Pancreas (tissue), 10 donors: ENCODE measurements at places on chromosomes 1 and 21.

GRCh38 chr1:25581764-25582163, 34.8 kb upstream of the MAN1C1 start:
- no peak for DNase-seq

DNA sequence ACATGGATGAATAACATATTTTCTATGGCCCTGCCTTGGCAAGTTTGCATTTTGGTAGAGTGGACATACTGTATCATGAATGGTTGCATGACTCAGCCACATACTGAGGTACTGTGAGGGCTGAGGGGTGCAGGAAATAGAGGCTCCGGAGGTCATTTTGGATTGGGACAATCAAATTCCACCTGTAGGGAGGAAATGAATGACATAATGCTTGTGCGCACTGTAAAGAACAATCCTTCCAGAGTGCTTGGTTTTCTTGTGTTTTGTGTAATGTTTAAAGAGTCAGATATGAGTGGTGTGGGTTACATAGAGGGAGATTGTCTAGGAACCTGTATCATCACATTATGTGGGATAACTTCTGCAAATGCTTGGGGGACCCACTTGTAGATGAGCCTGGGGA, 329.9 kb upstream of the PROX1 start:
- DNase-seq, result no peak

DNA sequence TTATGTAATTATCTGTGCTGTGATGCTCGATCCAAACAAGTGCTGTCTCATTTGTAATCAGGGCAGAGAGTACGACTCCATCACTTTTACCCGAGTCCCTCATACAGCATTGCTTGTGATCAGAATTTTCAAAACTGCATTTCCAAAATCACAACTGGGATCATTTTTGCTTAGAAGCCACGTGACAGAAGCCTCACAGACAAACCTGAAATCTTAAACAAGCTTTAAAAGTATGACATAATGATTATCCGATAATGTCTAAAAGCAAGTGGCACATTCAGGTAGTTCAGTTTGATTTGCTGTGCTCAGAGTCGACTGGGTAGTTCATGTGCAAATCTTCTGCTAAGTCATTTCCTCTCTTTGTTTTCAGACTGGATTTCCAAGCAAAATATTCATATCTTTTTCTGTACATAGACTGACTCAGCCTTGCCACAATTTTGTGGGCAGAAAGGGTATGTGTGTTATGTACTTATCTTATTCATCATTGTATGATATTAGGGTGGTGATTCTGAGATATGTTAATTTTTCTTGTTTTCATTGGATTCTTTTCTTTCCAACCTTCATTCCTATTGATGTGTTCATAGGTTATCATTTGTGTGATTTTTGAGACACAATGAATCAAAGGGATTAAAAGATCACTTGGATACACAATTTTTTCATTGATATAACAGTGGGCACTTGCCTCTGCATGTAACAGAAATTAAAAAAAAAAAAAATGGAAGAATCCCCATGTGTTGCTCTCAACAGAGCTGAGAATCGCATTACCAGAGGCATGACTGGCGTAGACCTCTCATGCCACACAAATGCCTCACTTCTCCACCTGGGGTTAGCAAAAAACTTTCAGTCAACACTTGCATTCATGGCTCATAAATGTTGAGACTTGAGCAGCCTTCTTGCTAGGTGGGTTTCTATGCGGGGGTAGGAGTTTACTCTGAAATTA, 355.7 kb downstream of the LTN1 start:
- DNase-seq, result no peak

GRCh38 chr1:184019506-184019905, 18.0 kb downstream of the COLGALT2 start:
- no peak for DNase-seq

GRCh38 chr1:37438869-37439343, 35.5 kb upstream of the ZC3H12A start:
- DNase-seq, result no peak

DNA sequence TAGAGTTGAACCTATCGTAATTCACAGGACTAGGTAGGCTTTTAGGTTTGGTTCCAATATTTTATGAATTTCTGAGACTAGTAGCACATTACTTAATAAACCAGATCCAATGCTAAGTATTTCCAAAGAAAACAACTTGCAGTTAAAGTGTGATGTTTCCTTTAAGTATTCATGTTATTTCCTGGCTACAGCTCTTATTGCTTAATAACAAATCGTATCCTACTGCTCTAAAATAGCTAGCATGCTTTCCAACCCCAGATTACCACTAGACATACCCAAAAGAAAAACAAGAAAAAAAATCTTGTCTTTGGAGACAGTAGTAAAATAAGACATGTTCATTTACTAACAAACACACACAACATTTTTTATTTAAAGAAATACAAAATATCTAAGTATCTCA, 898 bp downstream of the KRTAP27-1 start:
- no peak for DNase-seq

- no peak for DNase-seq
Measured at GRCh38 chr1:46117810-46118494, 14.5 kb downstream of the PIK3R3 start.

- no peak for DNase-seq
Measured at GRCh38 chr1:207251066-207251465, 70.4 kb upstream of the CD55 start.

DNA sequence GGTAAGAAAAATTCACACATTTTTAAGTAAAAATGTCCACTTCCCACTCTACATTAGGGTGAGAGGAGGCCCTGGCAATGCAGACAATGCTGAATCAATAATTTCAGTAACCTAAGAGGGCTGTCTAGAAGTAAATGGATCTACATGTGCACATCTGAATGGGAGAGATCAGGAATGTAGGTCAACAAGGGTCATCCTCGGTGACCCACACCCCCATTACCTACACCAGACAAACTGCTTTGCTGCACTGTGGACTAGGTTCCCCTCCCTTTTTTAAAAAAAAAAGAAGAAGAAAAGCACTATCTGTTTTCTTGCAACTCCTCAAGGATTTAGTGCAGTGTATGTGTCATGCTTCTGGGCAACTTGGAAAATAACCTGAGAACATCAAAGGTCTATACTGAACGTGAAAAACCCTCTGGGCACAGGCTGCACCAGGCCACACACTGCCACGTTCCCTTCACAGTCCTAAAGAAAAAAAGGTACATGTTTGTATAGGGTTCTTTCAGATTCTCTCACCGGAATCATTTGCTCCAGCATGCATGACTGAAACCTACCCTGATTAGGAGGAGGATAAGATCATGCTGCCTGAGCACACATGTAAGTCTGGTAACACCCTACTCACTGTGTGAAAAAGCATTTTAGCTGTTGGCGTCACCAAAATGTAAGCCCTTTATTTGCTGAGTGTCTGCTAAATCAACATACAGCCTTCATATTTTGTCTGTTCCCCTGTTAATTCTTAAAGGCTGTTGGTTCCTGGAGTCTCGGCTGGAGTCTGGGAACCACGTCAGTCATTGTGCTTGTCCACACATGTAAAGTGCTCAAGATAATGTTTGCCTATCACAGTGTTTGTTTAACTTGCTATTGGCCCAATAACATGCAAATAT, 341.0 kb downstream of the SMYD3 start:
- no peak for DNase-seq

GRCh38 chr1:111474106-111474505, 322 bp downstream of the C1orf162 start:
- no peak for DNase-seq

DNA sequence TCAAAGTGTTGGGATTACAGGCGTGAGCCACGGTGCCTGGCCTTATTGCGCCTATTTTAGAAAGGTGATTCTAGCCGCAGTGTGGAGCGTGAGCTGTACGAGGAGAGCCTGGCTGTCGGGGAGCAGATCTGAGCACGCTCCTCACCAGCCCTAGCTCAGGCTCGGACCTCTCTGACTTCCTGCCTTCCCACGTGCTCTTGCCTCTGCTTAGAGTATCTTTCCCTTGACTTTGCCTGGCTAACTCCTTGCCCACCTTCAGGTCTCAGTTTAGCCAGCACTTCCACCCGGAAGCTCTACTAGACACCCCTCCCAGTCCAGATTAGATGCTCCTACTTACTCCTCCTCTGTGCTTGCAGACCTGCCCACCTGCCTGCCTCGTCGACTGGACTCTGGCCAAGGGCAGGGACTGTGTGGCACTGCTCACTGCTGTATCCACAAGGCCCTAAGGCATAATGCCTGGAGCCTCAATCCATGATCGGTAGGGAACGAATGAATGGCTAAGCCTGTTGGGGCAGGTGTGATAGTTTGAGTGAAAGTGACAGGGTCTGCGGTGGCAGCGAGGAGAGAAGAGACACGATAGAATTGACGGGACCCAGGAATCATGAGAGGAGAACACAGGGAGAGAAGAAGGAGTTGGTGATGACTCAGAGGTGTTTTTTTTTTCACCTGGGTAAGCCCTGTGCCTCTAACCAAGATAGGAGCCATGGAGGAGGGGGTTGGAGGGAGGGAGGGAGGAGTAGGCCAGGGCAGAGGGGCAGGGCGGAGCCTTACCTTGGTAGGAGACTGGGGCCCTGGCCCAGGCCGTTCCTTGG, 28.1 kb upstream of the WASF2 start:
- no peak for DNase-seq

DNA sequence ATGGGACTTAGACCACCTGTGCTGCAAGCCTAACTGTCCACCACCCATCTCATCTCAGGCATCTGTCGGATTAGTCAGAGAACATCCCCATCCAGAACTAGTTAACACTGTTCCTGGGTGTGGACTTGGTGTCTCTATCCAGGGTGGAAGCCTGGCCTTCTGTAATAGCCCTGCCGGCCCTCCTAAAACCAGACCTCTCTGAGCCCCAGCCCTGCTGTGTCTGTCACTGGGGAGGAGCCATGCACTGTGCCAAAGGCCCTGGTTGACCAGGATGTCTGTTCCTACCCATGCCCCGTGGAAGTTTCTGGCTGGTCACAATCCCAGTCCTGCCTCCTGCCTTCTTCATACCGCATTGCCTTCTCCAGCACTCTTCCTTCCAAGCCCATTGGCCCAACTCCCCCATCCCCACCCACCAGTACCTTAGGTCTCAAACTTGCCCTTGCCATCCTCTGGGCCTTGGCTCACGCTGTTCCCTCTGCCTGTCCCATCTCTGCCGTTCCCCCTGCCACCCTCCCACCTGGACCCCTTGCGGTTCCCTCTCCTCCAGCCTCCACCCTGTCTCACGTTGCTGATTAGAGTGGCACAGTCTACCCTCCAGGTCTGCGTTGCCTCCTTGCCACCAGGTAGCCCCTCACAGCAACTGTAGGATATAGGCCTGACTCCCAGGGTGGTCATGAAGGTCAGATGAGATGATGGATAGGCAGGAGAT, 105.6 kb downstream of the EPHB2 start:
- DNase-seq, result no peak

DNA sequence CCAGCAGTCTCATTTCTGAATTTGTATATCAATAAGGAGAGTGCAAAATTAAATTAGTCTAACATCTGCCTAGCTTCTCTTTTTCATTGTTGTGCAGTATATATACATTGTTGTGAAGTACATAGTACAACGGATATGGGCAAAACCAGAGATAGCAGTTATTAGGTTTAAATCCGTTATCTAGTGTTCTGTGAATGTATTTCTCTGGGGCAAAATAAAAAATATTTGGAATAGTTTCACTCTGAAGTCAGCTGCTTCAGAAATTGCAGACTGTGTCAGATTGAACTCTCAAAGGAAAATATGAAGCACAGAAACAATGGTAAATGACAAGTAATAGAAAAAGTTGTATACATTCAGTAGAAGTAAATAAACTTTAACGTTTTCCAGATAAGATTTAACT, 836.5 kb upstream of the CXADR start:
- no peak for DNase-seq

- no peak for DNase-seq
Measured at GRCh38 chr21:39137248-39138178, 45.7 kb downstream of the PSMG1 start.

GRCh38 chr1:232904131-232904530, 46.3 kb upstream of the NTPCR start:
- no peak for DNase-seq

DNA sequence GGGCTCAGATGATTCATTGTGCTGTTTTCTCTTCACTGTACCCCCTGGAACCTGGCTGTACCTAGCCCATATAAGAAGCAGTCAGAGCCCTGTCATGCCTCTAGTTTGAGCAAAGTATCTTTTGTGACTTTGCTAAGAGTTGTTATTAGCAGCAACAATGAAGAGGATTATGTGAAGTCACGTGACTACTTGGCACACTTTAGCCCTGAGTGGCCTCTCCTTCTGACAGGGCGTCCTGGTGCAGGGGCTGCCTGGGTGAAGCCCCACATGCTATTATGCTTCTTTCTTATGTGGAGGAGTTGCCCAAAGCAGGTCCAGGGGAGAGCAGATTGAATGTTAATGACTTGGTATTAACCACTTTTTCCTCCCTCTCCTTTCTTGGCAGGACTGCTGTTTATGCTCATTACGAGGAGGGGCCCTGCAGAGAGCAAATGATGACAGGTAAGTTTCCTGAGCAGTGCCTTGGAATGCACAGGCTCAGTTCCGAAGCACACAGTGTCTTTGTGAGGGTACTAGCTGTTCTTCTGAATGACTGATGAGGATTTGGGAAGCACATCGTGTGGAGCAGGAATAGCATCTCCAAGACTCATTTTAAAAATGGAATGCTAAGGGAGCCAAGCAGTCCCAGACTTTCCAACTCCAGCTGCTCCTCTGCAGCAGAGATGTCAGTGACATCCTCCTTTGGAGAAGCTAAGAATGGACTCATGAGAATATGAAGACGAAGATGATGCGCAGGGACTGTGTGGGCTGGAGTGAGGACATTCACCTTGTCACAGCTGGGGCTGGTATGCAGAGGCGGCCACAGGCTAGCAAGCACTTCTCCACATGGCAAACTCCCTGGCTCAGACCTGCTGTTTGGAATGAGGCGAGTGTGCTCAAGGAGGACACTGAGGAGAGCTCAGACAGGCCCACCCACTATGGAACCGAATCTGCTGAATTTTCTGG, 15.2 kb upstream of the ST3GAL3 start:
- DNase-seq, result no peak

GRCh38 chr21:18677632-18678031, 274.0 kb upstream of the TMPRSS15 start:
- no peak for DNase-seq

- DNase-seq, result no peak
Measured at GRCh38 chr1:236030534-236030933, 34.4 kb downstream of the NID1 start.

DNA sequence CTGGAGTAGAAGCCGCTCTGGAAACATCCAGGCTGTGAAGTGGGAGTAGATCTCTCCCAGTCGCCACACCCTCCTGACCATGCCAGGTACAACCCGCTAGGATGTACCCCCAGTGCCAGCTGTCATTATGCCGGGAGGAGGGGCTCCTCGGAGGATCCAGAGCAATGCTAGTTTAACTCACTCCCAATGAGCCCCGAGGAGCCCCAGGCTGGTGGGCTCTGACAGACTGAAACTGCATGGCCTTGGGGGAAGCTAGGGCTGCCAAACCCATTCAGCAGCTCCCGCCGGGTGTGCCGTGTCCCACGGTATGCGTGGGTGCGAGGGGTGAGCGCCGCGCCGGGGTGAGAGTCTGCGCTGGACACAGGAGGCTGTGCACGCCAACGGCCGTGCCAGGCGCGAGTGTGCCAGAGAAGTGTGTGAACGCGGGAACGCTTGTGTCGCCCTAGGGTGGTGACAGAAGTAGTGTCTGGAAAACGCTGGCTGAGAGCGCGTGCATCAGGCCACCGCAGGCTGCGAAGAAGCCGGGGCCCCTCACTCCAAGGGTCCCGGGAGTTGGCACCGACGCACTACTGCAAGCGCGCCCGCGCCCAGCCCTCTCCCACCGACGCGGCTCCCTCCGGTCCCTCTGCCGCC, 177.1 kb upstream of the EDN2 start:
- peak; percentile 74 for DNase-seq
